Mucosa of descending colon (tissue), 3 donors: ENCODE measurements at places on chromosomes 1 and 21.

- DNase-seq = no peak
Observed at GRCh38 chr21:28487455-28488070, 505.1 kb downstream of the LTN1 start.

GRCh38 chr1:41663671-41664400, 179.4 kb upstream of the EDN2 start:
- no peak for DNase-seq

DNA sequence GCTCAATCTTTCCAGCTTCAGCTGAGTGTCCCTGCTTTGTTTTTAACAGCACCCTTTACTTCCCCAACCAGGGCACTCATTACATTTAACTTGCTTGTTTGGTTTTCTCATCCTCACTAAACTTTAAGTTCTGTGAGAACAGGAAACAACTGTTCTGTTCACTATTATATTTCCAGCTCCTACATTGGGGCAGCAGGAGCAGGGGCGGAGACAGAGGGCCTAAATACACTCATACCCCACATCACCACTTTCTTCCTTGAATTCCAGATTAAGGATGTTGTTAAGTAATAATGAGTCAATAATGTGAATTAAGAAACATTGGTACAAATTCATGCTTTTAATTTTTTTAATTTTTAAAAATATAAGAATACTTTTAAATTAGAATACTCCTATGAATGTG, 6.0 kb downstream of the DRAM2 start:
- no peak for DNase-seq

DNA sequence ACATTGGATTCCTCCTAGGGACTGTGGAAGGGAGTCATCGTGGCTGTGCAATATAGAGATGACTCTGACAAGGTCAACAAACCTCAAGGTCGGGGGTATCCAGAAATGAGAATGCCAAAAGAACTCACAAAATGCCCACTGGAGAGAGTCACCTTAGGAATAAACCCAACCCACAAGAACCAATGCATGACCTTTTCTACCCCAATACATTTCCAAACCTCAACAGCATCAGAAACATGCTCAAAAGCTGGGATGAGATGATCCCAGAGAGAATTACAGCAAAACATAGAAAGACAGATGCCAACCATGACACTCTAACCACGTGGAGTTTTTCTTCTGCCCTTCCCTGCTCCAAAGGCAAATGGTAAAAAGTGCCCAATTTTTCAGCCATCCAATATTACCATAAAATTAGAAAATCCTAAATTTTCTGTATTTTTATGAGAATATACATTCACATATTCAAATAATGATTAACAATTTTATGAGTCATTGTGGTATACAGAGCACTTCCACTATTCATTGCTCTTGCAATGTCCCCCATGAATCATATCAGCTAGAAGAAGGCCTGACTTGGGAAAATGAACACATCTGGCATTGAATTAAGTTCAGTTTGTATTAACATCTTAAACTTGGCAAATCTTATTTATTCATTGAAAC, 88.2 kb upstream of the PALMD start:
- DNase-seq = no peak

GRCh38 chr1:30683699-30684098, 39.7 kb downstream of the MATN1 start:
- no peak for DNase-seq
